ENCODE measurements at places on chromosomes 1 and 21.

DNA sequence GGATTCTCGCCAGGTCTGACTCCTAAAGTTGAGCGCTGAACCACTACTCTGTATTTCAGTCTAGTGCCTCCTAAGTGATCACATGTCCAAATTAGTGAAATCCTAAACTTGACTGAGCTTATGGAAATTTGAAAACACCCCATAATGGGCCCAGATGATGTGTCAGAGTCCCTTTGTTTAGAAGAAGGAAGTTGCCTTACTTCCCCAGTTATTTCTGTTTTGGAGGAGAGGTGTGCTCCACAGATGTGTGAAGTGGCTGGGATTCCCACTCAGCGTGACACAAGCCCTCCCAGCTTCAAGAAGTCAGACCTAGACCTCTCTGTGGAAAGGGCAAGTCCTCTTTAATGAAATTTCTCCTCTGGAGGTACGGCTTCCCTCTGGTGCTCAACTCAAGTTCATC lies 188.8 kb downstream of the TTLL7 start:
- no peak for DNase-seq
- no peaks in the 10 kb centered on the region for H3K4me1 ChIP-seq
- H3K27me3 ChIP-seq: no peaks in the 10 kb centered on the region
- H3K4me3 ChIP-seq: no peak overlapping the region
- no peaks in the 10 kb centered on the region for H3K36me3 ChIP-seq

GRCh38 chr1:53361541-53361961 lies 33.7 kb upstream of the LRP8 start:
- H3K4me1 ChIP-seq: no peaks in the 10 kb centered on the region
- no peaks in the 10 kb centered on the region for H3K27me3 ChIP-seq
- DNase-seq: no peak
- H3K4me3 ChIP-seq: no peak overlapping the region
- H3K36me3 ChIP-seq: no peaks in the 10 kb centered on the region
- no peak overlapping the region for H3K27ac ChIP-seq

GRCh38 chr1:18064534-18064933 lies 43.1 kb upstream of the IGSF21 start:
- no peak overlapping the region for H3K27ac ChIP-seq
- H3K36me3 ChIP-seq: no peaks in the 10 kb centered on the region
- peaks cover 17% of the 10 kb centered on the region for H3K4me1 ChIP-seq
- DNase-seq: no peak
- H3K4me3 ChIP-seq: no peak overlapping the region

DNA sequence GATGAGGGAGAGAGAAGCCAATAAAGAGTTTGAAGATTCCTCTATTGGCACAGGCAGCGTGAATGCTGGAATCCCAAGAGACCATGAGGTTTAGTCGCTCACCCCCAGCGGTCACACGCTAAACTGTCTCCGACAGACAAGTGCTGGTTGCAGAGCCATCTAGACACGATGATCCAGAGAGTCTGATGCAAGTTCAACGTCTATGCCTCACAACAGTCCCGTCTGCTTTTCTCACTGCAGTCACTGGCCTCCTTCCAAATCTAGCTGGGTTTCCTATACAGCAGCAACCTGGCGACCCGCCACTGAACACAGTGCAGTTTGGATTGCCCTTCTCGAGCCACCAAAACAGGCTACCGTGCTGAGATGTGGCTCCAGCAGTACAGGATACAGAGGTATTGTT lies 98.6 kb upstream of the KRTAP19-8 start:
- H3K4me1 ChIP-seq: peaks cover 32% of the 10 kb centered on the region
- no peaks in the 10 kb centered on the region for H3K27me3 ChIP-seq
- H3K4me3 ChIP-seq: no peak overlapping the region
- DNase-seq: no peak
- H3K36me3 ChIP-seq: peaks cover 51% of the 10 kb centered on the region
- H3K27ac ChIP-seq: no peak overlapping the region

GRCh38 chr1:223248001-223248769 lies 105.1 kb upstream of the TLR5 start:
- no peaks in the 10 kb centered on the region for H3K36me3 ChIP-seq
- H3K4me3 ChIP-seq: no peak overlapping the region
- no peaks in the 10 kb centered on the region for H3K27me3 ChIP-seq
- H3K4me1 ChIP-seq: peaks cover 25% of the 10 kb centered on the region
- no peak overlapping the region for H3K27ac ChIP-seq

DNA sequence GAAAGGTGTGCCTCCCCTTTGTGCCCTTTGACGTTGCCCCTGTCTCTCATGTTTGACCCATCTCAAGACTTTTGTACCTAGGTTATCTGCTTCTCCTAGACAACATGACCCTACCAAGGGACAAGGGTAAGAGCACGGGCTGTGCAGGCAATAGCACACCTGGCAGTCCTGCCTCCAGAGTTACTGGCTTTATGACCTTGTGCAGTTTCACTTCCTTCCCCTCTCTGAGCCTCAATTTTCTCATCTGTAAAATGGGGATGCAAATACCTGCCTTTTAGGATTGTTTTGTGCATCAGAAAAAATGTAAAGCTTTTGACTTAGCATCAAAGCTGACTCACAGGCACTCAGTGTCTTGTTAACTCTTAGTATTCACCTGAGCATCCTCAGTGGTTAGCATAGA lies 36.4 kb downstream of the ELK4 start:
- H3K27ac ChIP-seq: peak overlapping the region; percentile 32
- DNase-seq: no peak
- H3K4me1 ChIP-seq: peaks cover 29% of the 10 kb centered on the region
- H3K27me3 ChIP-seq: no peaks in the 10 kb centered on the region

GRCh38 chr1:224454402-224455055 lies 19.9 kb upstream of the WDR26 start:
- H3K4me3 ChIP-seq: no peak overlapping the region
- no peaks in the 10 kb centered on the region for H3K27me3 ChIP-seq
- no peak overlapping the region for H3K27ac ChIP-seq
- H3K36me3 ChIP-seq: no peaks in the 10 kb centered on the region

GRCh38 chr1:34759503-34760357 lies at the start of gene GJB4:
GJB4 (plus strand) TSS chr1:34759740; CDS start chr1:34761255, 1,515 bp downstream.
- H3K4me3 ChIP-seq: no peak within 1 kb of the TSS
- no peaks in the 10 kb centered on the region for H3K4me1 ChIP-seq
- no peaks in the 10 kb centered on the region for H3K36me3 ChIP-seq
- no peaks in the 10 kb centered on the region for H3K27me3 ChIP-seq
- no peak within 1 kb of the TSS for H3K27ac ChIP-seq
- no peak for DNase-seq

- H3K4me3 ChIP-seq: peak overlapping the region; percentile 28
- peaks cover 13% of the 10 kb centered on the region for H3K36me3 ChIP-seq
- DNase-seq: no peak
- H3K27ac ChIP-seq: no peak overlapping the region
- no peaks in the 10 kb centered on the region for H3K27me3 ChIP-seq
- H3K4me1 ChIP-seq: peaks cover 10% of the 10 kb centered on the region
Measured at GRCh38 chr1:2174348-2175054, 20.1 kb downstream of the FAAP20 start.

GRCh38 chr1:162779043-162779442 lies 11.5 kb upstream of the HSD17B7 start:
- no peaks in the 10 kb centered on the region for H3K27me3 ChIP-seq
- no peaks in the 10 kb centered on the region for H3K4me1 ChIP-seq
- DNase-seq: no peak

- peaks cover 37% of the 10 kb centered on the region for H3K4me1 ChIP-seq
- no peak overlapping the region for H3K4me3 ChIP-seq
- no peak overlapping the region for H3K27ac ChIP-seq
- DNase-seq: no peak
- no peaks in the 10 kb centered on the region for H3K27me3 ChIP-seq
Measured at GRCh38 chr21:42525029-42525581, 11.5 kb downstream of the SLC37A1 start.

DNA sequence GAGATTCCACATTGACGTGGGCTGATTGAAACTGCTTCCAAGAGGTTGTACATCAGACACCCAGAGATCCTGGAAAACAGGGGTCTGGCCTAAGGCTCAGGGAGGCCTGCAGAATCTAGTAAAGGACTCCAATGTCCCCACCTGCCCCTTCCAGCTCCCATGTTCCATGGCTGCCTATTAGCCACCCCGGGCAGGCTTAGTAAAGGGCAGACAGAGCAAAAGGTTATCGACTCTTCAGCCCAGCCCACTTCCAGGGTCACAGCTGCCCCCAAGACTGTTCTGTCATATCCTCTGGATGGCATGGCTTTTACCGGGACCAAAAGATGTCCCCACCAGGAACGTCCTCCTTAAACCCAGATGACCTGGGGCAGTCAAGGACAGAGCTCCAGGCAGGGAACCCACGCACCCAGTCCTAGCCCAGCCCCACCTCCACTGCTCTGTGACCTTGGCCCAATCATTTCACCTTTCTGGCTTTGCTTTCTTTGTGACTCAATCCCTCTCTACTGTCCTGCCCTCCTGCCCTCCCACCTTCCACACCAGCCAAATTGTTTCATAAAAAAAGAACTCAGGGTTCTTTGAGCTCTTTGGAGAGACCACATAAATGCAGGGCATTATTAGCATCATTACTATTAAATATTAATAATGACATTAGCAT lies 4.8 kb upstream of the CNTN2 start:
- H3K4me1 ChIP-seq: no peaks in the 10 kb centered on the region
- H3K27me3 ChIP-seq: peaks cover 10% of the 10 kb centered on the region
- H3K36me3 ChIP-seq: no peaks in the 10 kb centered on the region
- no peak overlapping the region for H3K4me3 ChIP-seq
- no peak overlapping the region for H3K27ac ChIP-seq

DNA sequence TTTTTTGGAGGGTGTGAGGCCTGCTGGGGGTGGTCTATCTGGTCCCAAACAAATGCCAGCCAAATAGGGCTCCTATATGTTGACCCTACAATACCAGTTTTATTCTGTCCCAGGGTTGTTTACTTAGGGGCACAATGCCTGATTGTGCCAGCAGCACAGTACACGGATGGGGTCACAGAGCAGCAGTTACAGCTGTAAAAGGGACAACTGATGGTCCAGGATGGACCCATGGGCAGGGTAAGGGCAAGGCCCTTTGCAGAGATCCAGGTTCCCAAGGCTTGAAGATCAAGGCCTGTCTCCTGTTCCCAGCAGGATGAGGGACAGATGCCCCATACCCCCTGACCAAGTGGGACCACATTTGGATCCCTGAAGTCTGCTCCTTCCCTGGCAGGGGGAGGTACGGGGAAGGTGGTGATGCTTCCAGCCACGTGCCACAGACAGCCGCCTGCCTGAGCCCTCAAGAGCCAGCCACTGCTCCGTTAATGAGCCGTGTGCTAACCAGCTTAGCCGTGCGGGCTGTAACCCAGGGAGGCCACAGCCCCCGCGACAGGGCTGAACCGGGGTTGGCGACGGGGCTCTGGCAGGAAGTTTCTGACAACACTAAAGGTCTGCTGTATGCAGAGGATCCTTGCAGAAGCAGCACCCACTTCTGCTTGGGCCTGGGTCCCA lies 18.2 kb downstream of the SLC6A9 start:
- H3K4me3 ChIP-seq: no peak overlapping the region
- DNase-seq: no peak
- H3K4me1 ChIP-seq: peaks cover 2% of the 10 kb centered on the region
- no peak overlapping the region for H3K27ac ChIP-seq

GRCh38 chr1:235883261-235883927 lies 16.7 kb upstream of the LYST start:
- H3K27ac ChIP-seq: no peak overlapping the region
- peaks cover 10% of the 10 kb centered on the region for H3K4me1 ChIP-seq
- no peaks in the 10 kb centered on the region for H3K36me3 ChIP-seq
- H3K4me3 ChIP-seq: no peak overlapping the region
- DNase-seq: no peak

DNA sequence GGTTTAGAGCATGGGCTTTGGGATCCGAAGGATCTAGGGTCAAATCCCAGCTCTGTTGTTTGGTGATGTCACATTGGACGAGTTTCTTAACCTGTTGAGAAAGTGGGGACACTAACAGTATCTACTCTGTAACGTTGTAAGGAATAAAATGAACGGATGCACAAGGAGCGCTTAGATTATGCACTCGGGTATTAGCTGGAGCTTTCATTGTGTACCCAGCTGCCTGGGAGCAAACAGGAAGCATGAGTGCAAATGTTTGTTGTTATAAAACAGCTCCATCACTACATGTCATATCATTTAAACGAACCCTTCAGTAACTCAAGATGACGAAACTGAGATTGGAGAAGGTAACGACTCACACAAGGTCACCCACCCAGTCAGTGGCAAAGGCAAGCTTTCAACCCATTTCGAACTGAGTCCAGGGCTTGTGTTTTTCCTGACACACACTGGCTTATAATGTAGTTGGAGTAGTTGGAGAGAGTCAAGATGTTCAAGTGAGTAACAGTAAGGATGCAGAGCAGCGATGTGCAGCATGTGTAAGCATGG lies 16.2 kb upstream of the SLC6A17 start:
- H3K27ac ChIP-seq: no peak overlapping the region
- no peaks in the 10 kb centered on the region for H3K36me3 ChIP-seq
- H3K4me1 ChIP-seq: peaks cover 14% of the 10 kb centered on the region
- no peak for DNase-seq
- H3K4me3 ChIP-seq: no peak overlapping the region

- no peaks in the 10 kb centered on the region for H3K36me3 ChIP-seq
- H3K4me1 ChIP-seq: no peaks in the 10 kb centered on the region
- DNase-seq: no peak
Measured at GRCh38 chr1:224090116-224090515, 23.8 kb upstream of the FBXO28 start.

DNA sequence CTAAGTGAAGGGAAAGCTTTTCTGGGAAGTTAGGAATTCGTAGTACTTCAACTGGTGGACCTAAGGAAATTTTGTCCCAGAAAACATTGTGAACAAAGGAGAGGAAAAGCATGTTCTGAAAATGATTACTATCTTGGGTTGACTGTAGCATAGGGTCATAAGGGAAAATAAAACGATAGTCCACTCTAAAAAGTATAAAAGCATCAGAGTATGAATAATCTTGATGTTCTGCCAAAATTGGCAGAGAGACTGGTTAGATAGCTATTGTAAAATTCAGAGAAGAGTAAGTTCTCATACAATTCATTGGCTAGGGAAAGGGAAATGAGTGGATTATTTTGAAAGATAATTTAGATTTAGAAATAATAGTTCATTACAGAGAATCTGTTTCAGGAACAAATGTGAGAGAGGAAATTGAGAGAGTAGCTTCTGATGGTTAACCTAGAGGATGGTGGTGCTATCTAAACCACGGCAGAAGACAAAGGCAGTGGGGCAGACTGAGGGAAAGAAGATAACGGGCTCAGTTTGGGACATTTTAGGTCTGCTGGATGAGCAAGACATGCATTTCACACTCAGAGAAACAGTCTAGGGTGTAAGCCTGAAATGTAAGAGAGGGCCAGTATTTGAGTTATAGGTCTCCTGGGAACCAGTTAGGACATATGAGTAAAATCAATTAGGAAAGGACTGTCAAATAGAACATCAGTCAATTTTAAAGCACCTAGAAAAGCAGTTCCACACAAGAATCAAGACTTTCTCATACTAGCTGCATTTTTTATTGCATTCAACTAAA lies 799.3 kb upstream of the CXADR start:
- no peak for DNase-seq
- H3K4me1 ChIP-seq: no peaks in the 10 kb centered on the region
- no peak overlapping the region for H3K4me3 ChIP-seq
- H3K27me3 ChIP-seq: no peaks in the 10 kb centered on the region
- no peaks in the 10 kb centered on the region for H3K36me3 ChIP-seq

DNA sequence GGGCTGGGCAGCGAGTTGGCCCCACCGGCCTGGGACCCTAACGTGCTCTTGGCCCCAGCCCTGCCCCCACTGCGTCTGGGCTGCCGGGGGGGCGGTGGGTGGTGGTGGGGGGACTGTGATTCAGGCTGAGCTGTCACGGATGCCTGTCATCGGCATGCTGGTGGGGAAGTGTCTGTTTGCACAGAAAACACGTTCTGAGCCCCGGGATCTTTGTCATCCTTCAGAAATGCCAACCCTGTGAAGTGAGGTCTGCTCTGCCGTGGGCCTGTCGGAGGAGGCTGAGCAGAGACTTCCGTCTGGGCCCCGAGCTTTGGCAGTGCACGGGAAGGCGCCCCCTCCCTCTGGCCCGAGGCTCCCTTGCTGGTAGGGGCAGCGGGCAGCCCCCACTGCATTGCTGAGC lies 24.3 kb upstream of the PLCH2 start:
- no peak for DNase-seq
- H3K27me3 ChIP-seq: no peaks in the 10 kb centered on the region
- no peaks in the 10 kb centered on the region for H3K4me1 ChIP-seq
- H3K27ac ChIP-seq: no peak overlapping the region
- H3K36me3 ChIP-seq: no peaks in the 10 kb centered on the region

Measured in CD4-positive, alpha-beta T cell (primary cell).